Stomach (tissue), 19 donors: ENCODE measurements at places on chromosomes 6 and 20.

- DNase-seq = no peak
These were observed 16.5 kb downstream of the UQCC2 start for GRCh38 chr6:33694977-33695376.

DNA sequence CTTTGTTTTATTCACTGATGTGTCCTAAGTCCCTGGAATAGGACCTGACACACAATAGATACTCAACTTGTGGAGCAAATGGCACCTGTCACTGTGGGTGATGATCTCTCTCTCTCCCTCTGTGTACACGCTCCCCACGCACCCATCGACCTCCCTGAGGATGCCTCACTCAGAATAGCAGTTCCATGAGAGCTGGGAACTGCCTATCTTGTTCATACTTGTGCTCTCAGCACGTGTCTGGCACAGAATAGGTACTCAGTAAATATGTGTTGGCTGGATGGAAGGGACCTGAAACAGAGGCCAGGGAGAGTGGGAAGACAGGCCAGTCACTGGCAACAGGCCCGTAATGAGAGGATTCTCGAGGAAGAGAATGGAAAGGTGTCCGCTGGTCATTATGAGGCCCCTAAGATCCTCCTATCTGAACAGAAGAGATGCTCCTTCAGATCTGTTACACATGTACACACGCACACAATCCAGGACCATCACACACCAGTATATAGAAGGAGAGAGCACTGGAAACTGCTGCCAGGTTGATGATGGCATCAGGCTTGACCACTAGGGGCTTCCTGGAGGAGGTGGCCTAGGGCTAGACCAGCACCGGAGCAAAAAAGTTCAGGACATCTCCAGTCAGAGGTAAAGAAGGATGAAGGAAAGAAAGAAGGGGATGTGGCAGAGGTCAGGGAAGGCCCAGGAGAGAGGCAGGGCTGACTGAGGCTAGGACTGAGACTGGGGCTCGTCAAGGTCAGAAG lies 30.9 kb downstream of the VEGFA start:
- DNase-seq = no peak

GRCh38 chr6:6085928-6086668 lies 79.4 kb upstream of the NRN1 start:
- DNase-seq = no peak

GRCh38 chr6:7802662-7803061 lies 76.8 kb downstream of the BMP6 start:
- no peak for DNase-seq

GRCh38 chr20:42130810-42131596 lies 512.8 kb upstream of the CHD6 start:
- DNase-seq = no peak

DNA sequence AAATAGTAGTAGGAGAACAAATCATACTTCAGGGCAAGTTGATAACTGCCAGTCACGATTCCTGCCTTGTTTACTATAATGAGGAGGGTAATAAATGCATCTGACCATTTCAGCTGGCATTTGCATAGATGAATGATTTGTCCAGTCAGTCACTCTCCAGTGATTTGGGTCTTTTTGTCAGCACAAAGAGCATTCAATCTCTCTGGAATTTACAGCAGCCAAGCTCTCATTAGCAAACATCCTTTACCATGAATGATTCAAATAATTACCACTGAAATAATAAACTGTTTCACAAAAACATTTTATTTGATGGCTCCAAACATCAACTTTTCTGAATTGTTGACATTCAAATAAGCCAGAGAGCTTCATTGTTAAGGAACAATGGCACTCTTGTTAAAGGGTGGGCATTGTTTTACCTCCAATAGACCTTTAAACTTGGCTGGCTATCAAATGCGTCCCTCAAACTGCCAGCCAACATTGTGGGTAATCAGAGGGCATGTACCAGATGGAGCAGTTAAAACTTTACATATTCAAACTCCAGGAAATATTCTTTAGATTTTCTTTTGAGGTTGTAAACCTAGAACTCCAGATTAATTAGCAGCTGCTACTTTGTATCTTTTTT lies 30.0 kb upstream of the FBXL4 start:
- peak; percentile 21 for DNase-seq

- DNase-seq = peak; percentile 23
These were observed 13.4 kb downstream of the FOXC1 start for GRCh38 chr6:1622851-1623768.

GRCh38 chr6:83511901-83512681 lies at the start of gene PRSS35:
Gene PRSS35, plus strand, starts transcription at chr6:83512534. Its CDS starts 10,908 bp downstream, at chr6:83523442.
- peak; percentile 47 for DNase-seq

GRCh38 chr6:25370178-25371036 lies 91.2 kb downstream of the CARMIL1 start:
- DNase-seq = peak; percentile 30

GRCh38 chr20:35840421-35840820 lies 68.6 kb downstream of the PHF20 start:
- DNase-seq = no peak

- no peak for DNase-seq
These were observed 54.0 kb upstream of the STMND1 start for GRCh38 chr6:17047889-17048288.

GRCh38 chr6:145497006-145497405 lies 238.3 kb downstream of the EPM2A start:
- DNase-seq = no peak

GRCh38 chr6:22942403-22942802 lies 373.0 kb downstream of the HDGFL1 start:
- no peak for DNase-seq

- no peak for DNase-seq
These were observed 91.9 kb upstream of the HSF2 start for GRCh38 chr6:122307577-122307976.

DNA sequence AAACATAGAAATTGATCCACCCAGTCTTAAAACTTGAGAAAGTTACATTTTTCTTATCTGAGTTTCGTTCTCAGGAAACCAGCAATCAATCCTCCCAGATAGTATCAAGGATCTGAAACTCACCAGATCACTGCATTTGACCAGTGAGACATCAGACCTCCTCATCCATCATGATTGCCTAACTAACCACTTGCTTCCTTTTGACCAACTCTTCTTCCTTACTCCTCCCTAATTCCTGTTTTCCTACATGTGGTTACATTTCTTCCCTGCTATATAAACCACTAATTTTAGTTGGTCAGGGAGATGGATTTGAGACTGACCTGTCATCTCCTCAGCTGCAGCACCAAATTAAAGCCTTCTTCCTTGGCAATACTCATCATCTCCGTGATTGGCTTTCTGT lies 357.1 kb upstream of the POU3F2 start:
- no peak for DNase-seq

- DNase-seq = peak; percentile 33
These were observed 1.0 kb upstream of the PMEPA1 start for GRCh38 chr20:57710841-57711240.

DNA sequence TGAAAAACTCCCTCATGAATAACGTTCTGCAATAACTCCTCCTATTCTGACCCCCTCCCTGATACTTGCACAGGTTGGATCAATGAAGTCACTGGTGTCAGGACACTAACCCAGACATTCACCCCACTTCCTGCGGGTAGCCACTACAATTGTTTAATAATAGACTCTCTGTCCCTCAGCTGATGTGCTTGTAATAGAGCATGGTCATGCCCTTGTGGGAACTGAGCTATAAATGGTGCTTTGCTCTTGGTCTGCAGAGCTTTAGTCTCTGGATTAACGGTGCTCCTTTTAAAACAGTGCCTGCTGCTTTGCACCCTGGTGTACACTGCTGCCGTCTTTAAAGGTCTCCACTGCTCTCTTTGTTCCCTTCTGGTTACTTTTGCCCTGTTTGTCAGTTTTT lies 127.3 kb downstream of the BACH2 start:
- no peak for DNase-seq

DNA sequence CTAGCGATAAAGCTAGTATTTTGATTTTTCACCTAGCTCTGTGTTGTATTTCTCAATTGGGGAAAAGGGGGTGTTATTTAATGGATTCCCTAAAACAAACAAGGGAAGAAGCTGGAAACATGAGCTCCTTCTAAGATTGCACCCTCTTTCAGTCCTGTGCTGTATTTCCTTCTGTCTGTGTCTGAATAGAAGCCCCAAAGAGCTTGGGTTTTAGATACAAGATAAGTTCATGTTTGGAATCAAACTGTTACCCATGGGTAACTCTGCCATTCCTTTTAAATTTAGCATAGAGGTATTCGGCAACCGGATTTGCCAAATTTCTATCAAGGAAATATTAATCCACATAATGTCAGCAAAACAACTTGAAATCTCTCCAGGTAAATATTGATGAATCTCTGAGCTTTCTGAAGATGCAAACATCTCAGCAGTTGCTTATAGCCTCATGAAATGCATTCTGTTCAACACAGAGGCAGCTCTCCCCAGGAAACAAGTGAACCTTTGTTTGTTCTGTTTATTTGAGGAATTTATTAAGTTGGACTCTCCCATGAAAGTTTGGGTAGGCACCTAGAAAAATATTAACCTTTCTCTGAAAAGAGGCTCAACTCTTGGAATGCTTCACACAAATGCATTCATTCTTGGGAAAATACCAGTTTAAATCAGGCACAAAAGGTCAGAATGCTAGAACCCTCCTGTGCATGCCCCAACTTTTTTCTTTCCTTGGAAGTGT lies 9.9 kb upstream of the SCGN start:
- DNase-seq = no peak

GRCh38 chr6:87699576-87699975 lies 2.5 kb downstream of the AKIRIN2 start:
- no peak for DNase-seq

- DNase-seq = no peak
These were observed 497.0 kb downstream of the EPHA7 start for GRCh38 chr6:92922216-92922806.

- no peak for DNase-seq
These were observed 551.6 kb upstream of the CITED2 start for GRCh38 chr6:139925894-139926641.

DNA sequence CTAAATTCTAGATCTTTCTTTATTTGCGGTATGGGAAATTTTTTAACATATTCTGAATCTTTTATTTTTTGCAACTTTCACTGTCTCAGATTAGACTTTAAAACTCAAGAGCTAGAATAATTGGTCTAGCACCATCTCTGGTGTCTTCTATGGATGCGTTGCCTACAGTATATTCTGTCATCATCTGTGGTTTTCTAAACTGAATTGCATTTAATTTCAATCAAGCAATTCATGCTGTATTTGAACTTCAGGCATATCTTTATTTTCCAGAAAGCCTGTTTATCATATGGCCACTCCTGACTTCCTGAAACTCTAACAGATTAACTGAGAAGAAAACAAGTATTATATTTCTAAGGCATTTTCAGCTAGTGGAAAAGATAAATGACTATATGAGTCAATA lies 281.6 kb downstream of the PLCB1 start:
- no peak for DNase-seq

DNA sequence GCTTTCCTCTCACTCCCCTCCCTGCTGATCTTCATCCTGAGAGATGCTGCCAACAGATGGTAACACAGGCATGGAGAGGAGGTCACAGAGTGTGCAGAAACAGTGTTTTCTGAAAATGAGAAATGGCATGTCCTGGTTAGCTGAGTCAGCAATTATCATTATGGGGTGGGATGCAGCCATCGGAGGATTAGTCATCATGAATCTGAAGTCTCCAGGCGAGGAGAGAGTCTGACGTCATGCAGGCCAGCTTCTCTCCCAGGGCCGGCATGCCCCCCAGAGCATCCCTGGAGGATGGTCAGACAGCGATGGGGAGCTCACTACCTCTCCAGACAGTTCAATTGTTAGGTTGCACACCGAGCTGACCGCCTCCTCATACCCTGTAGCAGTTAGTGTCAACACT lies 4.7 kb upstream of the GTSF1L start:
- no peak for DNase-seq

GRCh38 chr20:55258559-55258958 lies 746.8 kb downstream of the CBLN4 start:
- no peak for DNase-seq

GRCh38 chr20:63177785-63178445 lies 38.0 kb downstream of the YTHDF1 start:
- no peak for DNase-seq

GRCh38 chr6:144920391-144920961 lies 635.3 kb downstream of the UTRN start:
- DNase-seq = no peak

- DNase-seq = no peak
These were observed 322.8 kb downstream of the CD109 start for GRCh38 chr6:74018825-74019224.

- no peak for DNase-seq
These were observed 66.2 kb downstream of the MYH7B start for GRCh38 chr20:35021831-35022230.

DNA sequence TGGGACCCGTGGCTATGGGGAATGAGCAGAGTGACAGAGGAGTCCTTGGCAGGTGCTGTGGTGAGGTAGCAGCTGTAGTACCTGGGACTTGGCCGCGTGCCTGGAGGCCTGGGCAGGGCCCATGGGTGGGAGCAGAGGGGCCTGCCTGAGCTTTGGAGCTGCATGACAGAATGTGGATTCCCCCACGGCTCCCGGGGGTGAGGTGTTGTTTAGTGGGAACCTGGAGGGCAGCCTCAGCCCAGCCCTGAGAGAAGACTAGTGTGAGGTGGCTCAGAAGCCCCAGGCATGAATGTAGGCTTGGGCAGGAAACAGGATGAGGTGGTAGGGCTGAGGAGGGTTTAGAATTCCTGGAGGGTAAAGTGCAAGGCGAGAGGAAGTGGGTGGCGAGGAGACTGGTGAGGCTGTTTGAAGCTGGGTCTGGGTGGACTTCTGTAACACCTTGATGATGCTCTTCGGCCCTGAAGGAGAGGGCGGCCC lies 86.5 kb upstream of the SCP2D1 start:
- DNase-seq = no peak

- DNase-seq = no peak
These were observed 7.9 kb downstream of the SUPT3H start for GRCh38 chr6:45369870-45370269.

- DNase-seq = no peak
These were observed 515.3 kb downstream of the CDKAL1 start for GRCh38 chr6:21049572-21049971.

DNA sequence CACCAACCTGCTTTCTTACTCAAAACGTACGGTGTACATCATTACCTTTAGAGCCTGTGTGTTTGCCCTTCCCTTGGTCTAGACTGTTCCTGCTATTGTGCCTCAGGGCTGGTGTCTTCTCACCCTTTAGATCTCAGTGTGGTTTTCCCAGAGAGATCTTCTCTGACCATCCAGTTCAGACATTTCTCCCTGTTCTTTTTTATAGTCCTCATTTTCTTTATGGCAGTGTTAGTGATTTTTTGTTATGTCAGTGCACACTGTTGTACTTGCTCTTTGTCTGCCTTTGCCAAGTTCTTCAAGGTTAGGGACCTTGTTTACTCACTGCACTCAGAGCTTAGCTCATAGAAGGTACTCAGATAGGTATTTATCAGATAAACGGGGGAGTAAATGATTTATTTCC lies 82.8 kb downstream of the ATRN start:
- no peak for DNase-seq

GRCh38 chr6:165621940-165622339 lies 41.1 kb downstream of the PDE10A start:
- no peak for DNase-seq
